ENCODE measurements at places on chromosomes 13 and 19.

DNA sequence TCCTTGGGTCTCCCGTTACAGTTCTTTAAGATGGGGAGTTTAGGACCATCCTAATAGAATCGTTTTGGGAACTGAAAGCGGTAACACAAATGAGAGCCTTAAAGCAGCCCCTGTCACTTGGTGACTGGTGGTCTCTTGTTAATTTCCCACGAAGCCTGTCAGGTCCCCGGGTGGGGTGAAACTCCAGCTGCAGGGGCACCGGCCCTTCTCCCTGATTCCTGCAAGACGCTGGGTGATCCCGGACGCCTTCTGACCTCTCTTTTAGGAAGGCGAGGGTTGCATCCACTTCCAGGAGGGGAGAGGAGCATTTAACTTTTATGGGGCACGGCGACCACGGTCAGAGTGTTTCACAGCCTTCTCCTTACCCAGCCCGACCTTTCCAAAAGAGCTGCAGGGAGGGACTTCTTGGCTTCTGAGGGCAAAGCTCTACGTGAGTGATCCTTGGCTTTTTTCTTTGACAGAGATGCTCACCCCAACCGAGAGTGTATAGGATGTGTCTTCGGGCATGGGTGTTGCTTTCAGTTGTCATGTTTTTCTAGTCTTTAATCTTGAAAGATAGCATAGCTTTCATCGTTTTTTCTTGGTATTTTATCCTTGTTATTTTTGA is 688 bp downstream of the ZNF225 start:
- no peak for DNase-seq

DNA sequence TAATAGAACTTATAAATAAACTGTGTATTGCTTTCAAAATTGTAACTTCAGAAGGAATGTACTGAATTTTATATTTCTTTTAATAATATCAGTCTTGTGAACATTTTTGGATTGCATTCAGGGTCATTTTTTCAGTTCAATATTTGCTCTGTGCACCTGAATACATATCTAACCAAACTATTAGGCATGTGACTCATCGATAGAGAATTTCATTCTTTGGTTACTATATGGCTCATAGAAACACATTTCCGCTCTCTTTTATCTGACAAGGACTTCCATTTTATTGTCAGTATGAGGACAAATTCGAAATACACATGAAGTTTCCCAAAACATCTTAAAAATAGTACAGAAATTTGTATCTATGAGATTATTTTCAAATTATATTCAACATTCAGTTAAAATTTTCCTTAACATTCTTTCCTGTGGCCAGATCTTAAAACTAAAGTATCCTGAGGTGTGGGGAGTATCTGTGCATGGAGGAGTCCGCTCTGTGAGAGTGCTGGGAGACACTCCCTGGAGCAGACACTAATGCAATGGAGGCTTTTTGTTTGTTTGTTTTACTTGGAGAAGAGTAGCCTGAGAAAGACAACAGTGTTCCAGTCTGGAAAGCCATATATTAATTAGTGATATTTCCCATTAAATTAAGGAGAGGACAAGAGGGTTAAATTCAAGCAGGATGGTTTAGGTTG is 483.6 kb downstream of the PCDH20 start:
- DNase-seq, result no peak

DNA sequence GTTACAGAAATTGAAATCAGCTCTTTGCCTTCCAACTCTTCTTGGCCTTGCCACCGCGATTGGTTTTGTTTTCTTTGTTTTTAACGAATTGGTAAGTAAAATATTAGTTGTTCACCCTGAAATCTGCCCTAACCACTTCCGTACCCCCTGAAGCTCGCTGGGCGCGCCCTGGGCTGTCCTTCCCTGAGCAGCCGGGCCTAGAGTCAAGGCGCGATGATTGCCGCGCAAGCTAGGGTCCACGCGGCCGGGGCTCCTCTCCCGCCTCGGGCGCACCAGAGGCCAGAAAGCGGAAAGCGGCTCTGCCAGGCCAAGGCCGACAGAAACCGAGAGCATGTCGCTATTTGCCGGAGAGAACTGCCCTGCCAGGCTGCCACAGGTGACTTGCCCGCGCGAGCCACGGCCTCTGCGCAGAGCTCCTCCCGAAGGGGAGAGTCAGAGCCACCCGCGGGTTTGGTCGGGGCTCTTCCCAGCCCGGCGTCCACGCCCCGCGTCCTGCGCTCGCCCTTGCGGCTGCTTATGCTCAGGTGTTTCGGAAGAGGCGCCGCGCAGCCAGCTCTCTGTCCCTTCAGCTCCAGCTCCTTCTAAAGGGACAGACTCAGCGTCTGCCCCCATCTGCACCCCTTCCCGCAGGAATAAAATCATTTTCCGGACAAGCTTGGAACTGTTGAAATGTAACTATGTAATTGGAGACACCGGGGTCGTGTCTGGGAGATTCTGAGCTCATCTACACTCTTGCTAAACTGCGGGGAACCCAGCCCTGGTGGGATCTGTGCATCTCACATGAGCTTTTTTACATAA is 6.6 kb upstream of the CDX2 start:
- DNase-seq, result no peak

- no peak for DNase-seq
Measured at GRCh38 chr19:44816301-44816700, 7.4 kb downstream of the BCAM start.

DNA sequence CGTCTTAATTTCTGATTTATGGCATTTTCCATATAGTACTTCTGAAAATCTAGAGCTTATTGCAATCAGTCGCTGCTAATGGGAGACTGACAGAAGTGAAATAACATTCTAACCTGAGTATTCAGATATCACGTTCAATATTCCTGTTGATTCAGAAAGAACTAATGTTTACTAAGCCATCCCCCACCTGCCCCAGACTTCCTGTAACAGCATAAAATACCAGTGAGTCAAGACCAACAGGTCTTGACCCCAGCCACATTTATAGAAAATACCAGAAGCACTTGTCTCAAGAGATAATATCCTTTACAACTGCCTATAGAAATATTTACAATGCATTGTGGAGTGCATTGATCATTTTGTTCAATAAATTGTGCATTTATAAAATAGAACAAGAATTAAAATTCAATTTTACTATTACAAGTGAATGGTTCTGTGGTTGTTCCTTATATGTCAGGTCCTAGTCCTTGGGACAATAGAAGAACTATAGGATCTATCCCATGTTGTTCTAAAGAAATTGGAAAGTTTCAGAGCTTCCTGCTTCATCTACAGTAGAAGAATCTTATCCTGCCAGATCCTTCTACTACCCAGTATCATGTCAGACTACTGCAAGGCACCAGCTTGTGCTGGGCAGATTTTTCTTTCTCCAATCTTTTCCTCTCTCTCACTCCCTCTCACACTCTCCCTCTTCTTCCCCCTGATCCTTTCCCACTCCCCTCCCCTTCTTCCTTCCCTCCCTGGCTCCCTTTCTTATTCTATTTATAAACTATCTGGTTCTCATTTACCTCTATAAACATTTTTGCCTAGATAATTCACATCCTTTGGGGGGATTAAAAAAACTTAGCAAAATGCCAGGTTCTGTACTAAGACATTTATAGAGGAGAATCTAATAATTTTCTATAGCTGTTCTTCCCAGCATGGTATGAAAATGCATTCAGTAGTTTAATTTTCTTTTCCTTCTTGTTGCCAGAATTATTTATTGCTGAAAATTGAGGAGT is 629.9 kb downstream of the DIAPH3 start:
- DNase-seq, result no peak

DNA sequence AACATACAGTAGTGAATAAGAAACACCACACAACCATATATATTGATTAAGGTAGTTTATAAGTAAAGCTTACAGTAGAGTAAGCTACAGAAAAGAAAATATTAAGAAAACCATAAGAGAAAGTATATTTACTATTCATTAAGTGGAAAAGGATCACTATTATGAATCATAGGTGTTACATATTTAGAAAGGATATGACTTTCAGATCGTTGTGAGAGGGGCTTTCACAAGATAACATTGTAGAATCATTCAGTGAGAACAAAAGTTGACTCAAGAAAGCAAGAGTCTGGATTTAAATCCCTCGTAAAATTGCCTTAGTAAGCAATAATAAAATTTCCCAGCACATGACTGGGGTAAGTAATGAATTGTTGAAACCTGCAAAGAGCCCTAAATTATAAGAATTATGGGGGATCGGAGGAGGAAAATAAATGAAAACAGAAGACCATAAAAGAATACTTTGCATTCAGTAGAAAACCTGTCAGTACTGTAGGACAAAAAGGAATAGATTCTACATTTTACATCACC is 6.0 kb downstream of the UFM1 start:
- no peak for DNase-seq

DNA sequence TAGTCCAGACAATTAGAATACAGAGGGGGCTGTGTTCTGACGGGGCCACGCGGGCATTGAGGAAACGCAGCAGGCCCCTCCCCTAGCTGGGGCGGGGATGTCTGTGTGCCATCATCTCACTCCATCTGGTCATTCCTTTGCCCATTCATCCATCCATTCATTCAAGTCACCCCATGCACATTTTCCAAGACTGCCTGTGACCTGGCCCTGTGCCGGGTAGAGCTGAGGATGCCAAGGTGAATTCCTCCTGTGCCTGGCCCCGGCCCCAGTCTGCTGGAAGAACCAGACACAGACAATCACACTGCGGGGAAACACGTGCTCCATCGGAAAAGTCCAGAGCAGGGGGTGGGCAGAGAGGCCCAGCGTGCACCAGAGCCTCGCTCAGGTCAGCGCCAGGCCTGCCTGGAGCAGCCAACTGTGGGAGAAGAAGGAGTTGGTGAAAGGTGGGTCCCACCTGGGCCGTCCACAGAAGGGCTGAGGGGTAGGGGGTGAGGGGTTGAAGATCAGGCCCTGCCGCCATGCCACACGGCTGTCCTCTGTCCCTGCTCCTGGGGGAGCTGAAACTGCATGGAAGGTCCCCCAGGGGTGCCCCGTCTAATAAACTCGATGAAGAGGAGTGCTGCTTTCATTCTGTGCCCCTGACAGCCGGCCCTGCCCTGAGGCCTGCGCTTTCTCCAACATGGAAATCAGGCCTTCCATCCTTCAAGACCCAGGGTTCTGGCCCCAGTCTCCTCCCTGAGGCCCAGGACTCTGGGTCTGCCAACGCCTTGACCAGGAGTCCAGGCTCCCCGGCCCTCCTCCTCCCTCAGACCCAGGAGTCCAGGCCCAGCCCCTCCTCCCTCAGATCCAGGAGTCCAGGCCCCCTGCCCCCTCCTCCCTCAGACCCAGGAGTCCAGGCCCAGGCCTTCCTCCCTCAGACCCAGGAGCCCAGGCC is 1.6 kb upstream of the CACNG6 start:
- DNase-seq, result no peak

DNA sequence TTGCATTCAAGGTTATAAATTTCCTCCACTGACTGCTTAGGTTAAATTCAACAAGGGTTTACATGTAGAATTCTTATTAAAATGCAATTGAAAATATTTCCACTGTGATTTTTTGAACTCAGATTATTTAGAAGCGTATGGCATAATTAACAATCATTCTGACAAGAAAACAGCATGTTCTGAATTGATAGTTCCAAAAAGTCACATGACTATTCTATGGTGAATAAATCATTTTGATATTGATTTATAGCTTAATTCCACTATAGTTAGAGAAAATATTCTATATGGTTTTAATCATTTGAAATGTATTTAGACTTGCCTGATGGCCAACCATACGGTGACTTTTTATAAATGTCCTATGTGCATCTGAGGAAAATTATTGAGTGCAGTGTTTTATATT is 3.0 kb downstream of the ZNF577 start:
- DNase-seq, result no peak

- DNase-seq, result peak; percentile 32
Measured at GRCh38 chr19:53870485-53870844, 2.8 kb downstream of the MYADM start.

- peak; percentile 8 for DNase-seq
Measured at GRCh38 chr13:113846636-113847318, 17.1 kb downstream of the GAS6 start.

DNA sequence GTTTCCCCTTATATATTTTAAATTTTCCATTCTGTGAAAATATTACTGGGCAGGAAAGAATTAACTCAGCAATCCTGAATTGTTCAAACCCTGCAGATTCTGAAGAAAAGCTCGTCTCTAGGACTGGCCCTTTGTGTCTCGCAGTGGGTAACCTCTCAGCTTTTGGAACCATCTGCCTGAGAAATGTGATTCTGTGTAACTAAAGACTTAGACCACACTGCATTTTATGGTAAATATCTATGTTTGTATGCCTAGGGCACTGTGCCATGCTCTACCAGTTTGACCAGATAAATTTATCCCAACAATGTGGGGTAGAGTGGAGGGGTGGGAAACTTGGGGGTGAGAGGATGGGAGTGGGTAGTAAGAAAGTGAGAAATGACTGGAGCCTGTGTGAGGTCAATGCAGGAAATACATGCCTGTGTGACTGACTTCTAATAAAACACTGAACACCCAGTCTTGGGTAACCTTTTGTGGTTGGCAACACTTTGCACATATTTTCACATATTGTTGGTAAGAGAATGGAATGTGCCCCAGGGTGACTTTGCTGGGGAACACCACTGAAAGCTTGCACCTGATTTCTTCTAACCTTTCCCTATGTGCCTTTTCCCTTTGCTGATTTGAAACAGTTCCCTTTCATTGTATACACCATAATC is 1181.9 kb downstream of the OLFM4 start:
- no peak for DNase-seq

- DNase-seq, result no peak
Measured at GRCh38 chr19:8041531-8041931, 11.0 kb upstream of the CCL25 start.

- DNase-seq, result no peak
Measured at GRCh38 chr13:113135281-113135760, 12.7 kb downstream of the F10 start.

GRCh38 chr13:87554045-87554444 is 117.1 kb upstream of the SLITRK5 start:
- no peak for DNase-seq

DNA sequence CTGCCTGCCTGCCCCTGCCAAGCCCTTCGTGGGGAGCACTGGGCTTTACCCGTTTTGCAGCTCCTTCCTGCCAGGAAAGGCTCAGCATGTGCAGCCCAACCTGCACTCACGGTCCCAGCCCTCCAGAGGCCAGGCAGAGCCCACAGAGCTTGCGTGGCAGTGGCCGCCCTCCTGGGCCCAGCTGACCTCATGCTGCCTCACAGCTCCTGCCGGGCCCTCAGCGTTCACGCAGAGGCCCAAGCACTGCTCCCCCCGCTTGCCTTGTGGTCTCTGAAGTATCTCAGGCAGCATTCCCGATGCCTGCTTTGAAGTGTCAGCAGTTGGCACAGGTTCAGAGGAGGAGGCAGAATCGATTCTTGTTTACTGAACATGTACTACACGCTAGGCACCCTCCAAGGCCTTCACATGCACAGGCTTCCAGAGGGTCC is 32.5 kb downstream of the CAPN12 start:
- peak; percentile 55 for DNase-seq

- no peak for DNase-seq
Measured at GRCh38 chr13:50586414-50587083, 256.9 kb downstream of the DLEU7 start.

GRCh38 chr19:54281007-54281728 is at the start of gene LILRB2:
Gene LILRB2 (minus strand): TSS chr19:54281110. CDS start chr19:54280496, 614 bp downstream.
- peak; percentile 24 for DNase-seq

- no peak for DNase-seq
Measured at GRCh38 chr19:53945441-53945840, 17.3 kb upstream of the CACNG8 start.
